Activated CD4-positive, alpha-beta T cell treated with anti-CD3 and anti-CD28 coated beads, Interleukin-2, amount 50 U/mL, for 24 hours (primary cell): ENCODE measurements at places on chromosomes 4 and X.

DNA sequence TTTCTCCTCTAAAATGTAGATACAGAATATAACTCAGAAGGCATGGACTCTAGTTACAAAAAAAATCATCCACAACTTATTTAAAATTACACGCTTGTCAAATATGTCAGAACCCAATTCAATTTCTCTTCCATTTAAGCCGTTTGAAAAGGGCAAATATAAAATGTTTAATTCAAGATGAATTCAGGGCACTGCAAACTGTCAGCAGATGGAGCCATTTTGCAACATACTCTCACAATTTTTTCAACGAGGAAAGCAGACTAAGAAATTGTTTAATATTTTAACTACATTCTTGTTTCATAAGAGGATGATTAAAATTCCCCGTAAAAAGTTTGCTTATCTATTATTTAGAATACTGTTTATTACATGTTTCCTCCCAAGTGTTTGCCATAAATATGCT, 321.3 kb upstream of the CPXCR1 start:
- DNase-seq, result no peak

- DNase-seq, result no peak
Measured at GRCh38 chr4:97994765-97995465, 148.4 kb downstream of the STPG2 start.

DNA sequence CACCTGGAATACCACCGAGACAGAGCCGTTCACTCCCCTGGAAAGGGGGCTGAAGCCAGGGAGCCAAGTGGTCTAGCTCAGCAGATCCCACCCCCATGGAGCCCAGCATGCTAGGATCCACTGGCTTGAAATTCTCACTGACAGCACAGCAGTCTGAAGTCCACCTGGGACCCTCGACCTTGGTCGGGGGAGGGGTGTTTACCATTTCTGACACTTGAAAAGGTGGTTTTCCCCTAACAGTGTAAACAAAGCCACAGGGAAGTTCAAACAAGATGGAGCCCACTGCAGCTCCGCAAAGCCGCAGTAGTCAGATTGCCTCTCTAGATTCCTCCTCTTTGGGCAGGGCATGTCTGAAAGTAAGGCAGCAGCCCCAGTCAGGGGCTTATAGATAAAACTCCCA, 243.2 kb downstream of the RASL11B start:
- DNase-seq, result no peak

DNA sequence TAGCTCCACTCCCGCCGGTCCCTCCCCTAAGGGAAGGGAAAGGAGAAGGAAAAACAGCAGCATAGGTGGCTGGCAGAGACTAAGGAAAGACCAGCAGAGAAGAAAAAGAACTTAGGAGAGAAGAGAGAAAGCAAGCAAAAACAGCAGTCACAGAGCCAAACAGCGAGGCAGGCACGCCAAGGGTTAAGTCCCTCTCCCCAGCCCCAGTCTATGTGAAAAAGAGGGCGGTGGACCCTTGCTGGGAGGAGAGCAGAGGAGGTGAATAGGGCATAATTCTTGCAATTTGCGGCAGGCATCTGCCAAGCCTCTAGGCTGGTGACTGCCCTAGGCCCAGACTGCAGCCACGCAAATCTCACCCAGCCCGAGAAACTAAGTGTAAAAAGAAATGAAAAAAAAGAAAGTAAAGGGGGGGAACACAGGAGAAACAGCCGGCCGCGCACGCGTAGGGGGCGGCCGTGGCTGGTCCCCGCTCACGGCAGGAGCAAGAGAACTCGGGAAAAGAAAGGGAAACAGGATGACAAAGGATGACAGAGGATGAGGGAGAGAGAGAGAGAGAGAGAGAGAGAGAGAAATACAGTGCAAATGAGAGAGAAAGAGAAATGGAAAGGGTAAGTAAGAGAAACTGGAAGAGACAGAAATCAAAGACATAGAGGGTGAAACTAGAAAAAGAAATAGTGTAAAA, 48.6 kb downstream of the MAGEA9 start:
- DNase-seq, result no peak

DNA sequence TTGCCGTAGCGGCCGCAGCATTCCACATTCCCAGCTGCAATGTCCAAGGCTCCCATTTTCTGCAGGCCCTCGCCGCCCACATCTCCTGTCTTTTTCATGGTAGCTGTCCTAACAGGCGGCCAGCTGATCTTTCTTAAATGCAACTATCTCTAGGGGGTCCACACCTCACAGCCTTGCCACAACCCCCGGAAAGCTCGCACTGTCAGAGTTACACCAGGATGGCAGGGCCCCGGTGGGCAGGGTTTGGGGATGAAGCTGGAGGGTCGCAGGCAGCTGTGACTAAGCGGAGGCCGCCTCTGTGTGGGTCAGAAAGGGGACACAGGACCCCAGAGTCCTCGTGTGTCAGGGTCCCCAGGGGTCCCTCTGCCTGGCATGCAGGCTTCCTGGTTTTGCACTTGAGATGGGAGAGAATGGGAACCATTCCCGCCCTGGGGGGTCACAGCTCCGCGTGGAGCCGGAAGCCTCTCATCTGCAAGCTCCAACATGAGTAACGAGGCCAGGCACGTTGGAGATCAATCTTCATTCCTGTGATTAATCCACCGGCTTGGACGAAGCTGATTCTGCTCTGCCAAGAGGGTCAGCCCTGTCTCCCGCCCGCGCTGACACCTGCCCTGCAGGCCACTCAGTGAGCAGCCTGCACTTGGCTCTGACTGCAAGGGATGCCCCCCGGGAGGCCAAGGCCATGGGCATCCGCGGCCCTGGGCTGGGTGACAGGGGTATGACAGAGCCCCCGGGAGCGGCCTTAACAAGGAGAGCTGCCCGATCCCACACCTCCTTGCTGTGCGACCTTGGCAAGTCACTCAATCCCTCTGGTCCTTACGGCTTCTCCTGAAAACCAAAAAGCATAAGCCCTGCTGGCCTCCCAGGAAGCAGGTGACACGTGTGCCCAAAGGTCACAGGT, 97.9 kb downstream of the ADRA2C start:
- DNase-seq, result no peak
